Activated naive CD4-positive, alpha-beta T cell (primary cell): ENCODE measurements at places on chromosomes 7 and 10.

DNA sequence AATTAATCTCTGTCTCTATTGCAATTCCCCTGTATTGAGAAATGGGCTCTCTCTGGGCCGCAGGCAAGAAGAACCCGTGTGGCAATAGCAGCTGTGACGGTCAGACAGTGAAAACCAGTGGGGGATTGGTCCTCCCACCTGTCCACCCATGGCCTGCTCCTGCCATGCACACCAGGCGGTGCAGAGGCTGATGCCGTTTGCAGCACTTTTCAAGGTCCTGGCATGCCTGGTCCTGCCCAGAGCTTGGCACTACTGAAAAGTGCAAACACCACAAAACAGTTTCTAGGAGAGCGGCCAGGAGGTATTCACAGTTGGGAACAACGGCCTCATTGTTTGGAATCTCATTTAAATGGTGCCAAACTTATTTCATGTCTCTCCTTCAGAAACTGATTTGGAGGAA is 41.5 kb downstream of the PSPH start:
- no peak for DNase-seq

GRCh38 chr10:76398043-76398710 is 966.8 kb downstream of the LRMDA start:
- no peak for DNase-seq

GRCh38 chr10:77498210-77498609 is 139.4 kb downstream of the KCNMA1 start:
- no peak for DNase-seq

- DNase-seq: no peak
These were observed 3.7 kb downstream of the SEMA4G start for GRCh38 chr10:100972904-100973535.

- no peak for DNase-seq
These were observed 479.7 kb downstream of the KIF20B start for GRCh38 chr10:90180886-90181691.

- no peak for DNase-seq
These were observed 120.2 kb downstream of the TEX36 start for GRCh38 chr10:125562737-125563136.

GRCh38 chr7:17013204-17013603 is 131.4 kb upstream of the AGR3 start:
- DNase-seq: no peak
